Cortex of kidney (tissue), 1 donor: ENCODE measurements at places on chromosomes 5 and 9.

- no peak for DNase-seq
Measured at GRCh38 chr9:134324359-134325095, 1.7 kb upstream of the RXRA start.

GRCh38 chr5:64637837-64638443, 52.4 kb upstream of the SHISAL2B start:
- no peak for DNase-seq

DNA sequence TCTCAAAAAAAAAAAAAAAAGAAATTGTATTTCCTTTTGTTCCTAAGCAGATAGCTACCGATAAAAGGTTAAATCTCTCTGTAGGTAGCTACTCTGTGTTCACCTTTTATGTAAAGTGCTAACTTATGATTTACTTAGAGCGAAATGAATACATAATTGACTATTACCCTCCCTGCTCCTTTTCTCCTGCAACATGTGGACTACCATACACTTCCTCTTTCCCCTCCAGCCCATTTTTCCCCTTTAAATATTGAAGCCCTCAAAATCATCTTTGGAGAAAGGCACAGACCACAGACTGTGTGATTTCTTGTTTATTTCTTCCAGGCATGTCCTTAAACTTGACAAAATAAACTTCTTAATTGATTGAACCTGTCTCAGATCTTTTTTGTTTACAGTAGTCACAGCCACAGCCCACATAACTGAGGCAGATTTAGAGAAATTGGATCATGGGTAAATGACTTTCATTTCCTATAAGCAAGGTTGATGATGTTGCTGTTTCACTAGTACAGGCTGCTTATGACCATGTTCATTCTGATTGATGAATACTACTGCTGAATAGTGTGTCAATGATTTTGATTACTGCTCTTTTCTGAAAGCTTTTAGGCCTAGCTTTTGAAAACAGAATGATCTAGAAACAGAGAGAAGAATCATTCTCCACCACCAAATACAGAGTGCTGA, 59.2 kb downstream of the PHAX start:
- no peak for DNase-seq

GRCh38 chr5:169527863-169528262, 55.7 kb upstream of the SPDL1 start:
- DNase-seq = no peak

GRCh38 chr5:165631235-165631634, 2125.8 kb downstream of the MAT2B start:
- DNase-seq = no peak

DNA sequence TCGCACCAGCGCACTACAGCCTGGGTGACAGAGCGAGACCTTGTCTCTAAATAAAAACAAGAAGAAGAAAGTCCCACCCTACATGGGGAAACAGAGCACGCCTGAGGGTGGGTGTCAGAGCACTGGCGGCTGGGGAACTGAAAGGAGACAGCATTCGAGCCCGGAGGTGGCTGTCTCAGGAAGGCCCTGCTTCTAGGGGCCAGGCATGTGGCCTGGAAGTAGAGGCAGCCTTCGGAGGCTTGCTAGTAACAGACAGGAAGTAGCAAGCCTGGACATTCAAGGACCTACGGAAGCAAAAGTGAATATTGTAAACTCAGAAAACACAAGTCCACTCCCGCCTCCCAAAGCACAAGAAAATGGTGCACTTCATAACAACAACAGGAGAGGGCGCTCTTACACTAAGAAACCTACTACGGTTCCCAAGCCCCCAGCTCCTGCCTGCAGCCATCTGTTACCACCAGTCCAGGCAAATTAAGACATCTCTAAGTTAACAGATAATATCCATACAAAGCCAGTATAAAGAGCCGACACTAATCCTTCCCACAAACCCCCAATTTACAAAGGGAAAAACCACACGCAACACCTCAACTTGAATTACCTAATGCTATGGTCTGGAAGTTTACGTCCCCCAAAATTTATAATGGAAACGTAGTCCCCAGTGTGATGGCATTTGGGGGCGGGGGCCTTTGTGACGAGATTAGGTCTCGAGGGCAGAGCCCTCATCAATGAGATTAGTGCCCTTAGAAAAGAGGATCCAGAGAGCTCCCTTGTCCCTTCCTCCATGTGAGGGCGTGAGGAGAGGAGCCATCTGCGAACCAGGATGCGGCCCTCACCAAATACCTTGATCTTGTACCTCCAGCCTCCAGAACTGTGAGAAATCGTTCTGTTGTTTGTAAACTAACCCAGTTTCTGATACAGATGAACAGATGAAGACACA, 7.7 kb downstream of the RASGEF1C start:
- DNase-seq = no peak

DNA sequence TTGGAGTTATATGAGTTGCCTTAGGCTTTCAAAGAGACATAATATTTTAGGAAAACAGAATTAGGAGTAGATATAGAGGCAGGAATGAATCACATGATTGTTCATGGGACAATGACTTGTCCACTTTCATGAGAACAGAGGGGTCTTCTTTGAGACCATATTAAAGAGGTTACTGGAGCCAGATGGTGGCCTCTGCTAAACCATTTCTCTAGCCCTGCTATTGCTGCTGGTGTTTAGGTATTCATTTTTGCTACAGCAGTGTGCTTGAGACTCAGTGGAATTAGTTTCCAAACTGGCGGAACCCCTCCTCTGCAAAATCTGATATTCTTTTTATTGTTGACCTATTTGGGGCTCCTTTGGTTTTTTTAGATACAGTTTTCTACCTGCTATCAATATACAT, 31.3 kb downstream of the GRAMD2B start:
- DNase-seq = no peak

DNA sequence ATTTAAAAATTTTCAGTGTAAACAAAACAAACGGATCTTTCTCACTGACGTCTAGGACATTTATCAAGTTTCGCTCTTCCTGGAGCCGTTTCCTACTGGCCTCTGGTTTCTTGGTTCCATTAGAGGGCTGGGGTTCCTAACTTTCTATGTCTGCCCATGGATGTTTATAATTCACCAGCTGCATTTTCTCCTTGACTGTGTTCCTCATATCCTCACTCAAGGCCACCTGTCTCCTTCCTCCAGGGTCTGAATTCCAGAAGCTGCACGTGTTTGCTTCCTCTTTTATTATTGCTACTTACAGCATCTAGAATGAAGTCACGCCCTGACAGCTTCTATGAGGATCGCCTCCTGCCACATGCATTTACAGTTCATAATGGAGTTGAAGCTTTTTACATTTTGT, 74.1 kb upstream of the BASP1 start:
- no peak for DNase-seq

DNA sequence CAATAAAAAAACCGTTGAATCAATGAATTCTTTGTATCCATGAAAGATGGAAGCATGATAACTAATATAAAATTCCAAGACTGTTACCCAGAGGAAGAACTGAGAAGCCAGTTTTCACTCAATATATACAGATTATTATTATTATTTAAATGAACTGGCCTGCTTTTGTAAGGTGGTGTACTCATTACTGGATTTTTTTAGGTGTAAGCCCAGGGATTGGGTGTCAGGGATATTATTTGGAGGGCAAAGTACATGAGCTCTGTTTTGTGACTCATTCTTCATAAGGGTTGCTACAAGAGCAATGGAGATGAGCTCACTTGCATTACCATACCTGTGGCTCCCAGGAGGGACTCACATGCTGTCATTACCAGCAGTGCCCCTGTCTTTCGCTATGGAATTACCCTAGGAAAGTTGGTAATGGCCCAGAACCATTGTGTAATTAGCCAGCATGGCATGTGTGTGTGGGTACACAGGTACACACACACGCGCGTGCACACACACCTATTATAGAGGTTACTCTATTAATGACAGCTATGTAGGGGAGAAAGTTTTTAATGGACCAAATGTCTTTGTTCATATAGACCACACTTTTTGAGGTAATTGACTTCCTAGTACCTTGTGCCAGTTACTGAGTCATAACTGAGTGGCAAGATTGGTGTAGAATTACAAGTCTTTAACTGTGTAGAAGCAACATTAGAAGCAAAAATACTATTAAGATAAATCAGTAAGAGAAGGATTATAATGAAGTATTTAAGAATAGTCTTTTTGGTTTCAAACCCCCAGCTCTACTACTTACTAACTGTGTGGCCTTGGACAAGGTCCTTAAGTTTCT, 143.4 kb downstream of the GDNF start:
- no peak for DNase-seq

DNA sequence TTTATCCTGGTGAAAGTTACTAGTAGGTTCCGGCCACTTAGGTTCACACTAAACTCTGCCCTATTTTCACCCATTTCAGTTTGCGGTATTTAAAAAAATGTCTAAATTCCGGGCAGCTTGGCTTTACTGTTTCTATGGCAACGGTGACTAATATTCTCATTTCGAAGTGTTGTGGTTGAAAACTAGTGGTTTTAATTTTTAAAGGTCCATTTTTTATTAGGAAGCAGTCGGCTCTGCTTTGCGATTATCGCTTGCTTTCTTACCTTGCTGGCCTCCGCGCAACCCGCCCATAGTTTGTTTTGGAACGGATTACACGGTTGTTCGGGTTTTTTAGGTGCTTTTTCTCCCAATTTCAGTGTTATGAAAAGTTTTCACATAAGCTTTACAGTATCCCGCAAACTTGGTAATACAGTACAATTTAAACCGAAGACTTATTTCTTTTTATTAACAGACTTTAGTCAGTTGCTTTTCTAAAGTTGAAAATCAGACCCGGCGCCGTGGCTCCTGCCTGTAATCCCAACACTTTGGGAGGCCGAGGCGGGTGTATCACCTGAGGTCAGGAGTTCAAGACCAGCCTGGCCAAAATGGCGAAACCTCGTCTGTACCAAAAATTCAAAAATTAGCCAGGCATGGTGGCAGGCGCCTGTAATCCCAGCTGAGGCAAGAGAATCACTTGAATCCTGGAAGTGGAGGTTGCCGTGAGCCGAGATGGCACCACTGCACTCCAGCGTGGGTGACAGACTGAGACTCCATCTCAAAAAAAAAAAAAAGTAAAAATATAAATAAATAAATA, 1.6 kb downstream of the KDM4C start:
- DNase-seq = no peak

DNA sequence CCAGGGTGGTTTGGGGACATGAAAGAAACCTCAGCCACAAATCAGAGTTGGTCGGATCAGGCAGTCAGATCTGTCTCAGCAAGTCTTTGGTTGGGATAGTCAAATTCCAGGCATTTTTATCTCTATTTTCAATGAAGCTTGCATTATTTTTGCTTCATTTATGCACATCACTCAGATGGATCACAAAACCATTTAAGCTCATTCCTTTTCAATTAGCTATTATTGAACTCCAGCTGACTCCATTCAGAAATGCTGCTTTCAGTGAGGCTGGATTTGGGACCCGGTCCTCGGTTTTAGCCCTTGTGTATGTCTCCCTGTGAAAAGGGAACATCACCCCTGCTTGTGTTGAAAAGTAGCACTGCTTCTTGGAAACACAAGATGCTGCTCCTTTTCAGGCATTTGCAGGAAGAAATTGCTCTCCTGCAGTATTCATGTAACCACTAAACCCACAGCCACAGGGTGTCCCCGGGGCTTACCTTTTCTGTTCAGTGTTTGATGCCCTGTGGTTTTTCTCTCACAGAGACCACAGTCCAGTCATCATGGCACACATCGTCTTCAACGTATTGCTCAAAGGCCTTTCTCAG, 232.9 kb downstream of the NFIB start:
- no peak for DNase-seq

GRCh38 chr5:171157276-171157675, 151.8 kb upstream of the TLX3 start:
- DNase-seq = no peak

DNA sequence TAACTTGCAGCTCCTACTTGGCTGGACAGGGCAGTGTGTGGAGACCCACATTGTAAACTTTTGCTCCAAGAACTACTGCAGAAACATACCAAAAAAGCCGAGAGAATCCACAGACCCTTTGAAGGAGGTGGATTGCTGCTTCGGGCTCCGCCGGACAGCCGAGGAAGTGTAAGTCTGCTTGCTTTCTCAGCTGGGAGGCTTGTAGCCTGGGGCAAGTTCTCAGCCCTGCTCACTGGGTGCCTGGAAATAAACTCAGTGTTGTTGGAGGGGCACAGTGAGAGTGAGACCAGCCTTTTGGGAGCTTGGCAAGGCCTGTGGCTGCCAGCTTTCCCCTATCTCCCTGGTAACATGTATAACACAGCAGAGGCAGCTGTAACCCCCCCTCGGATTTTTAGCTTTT, 215.6 kb downstream of the SYK start:
- DNase-seq = no peak

- no peak for DNase-seq
Measured at GRCh38 chr5:127340606-127341005, 50.0 kb downstream of the MEGF10 start.

- no peak for DNase-seq
Measured at GRCh38 chr9:103755986-103756385, 338.1 kb upstream of the SMC2 start.

DNA sequence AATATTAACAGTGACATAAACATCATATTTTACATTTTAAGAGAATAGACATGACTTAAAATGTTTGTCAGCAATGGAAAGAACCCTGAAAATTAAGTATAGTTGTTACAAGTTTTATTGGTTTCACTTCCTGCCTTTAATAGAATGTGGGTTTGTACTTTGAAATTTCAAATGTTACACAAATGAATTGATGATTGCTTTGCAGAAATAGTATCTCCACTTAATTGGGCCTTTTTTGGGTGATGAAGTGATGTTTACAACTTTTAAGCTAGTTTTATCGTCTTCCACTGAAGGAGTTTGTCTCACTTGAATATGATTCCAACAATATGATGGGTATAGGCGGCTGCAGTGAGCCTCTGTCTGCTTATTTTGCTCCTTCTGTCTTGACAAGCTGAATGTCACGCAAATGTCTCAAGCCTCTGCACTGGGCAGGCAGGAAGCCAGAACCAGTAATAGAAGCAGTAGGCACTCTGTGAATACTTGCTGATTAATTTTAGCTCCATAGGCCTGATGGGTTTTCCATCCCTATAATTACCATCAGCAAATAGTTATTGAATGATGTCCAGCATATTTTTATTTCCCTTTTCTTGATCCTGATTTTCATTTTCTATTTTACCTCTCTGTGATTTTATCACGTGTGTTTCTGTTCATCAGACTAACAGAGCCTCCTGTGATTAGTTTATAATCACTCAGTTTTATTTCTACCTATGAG, 10.6 kb upstream of the NR3C1 start:
- no peak for DNase-seq

DNA sequence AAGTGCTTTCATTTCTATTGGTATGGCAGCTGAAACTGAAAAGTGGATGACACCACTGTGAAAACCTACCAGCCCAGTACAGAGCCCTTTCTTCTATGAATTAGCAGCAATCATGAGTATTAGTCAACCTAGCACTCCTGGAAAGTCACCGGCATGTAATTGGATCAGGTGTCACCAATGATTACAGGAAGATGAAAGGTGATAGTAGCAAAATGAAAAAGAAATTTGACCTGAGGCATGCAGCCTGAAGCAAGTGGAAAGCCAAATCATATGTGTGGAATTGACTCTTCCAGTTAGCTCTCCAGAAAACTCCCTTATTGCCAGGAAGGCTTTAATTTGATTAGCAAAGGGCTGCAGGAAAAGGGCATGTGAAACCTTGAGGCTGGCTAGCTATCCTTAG, 81.2 kb upstream of the NAA35 start:
- no peak for DNase-seq

DNA sequence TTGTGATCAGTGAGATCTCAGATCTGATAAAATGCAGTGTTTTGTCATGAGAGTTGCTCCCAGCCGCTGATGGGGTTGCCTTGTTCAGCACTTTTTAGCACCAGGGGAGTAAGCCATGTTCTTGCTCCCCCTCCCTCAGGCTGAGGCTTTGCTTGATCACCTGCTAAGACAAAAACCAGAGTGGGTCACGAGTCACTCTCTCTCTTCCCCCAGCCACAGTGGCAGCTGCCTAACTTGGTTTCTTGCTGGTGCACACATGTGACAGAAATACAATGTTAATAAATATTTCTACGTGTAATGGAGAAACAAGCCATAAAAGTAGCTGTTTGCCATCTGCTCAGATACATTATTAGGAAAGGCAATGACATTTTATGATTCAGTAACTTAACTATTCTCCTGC, 212.4 kb upstream of the DMRT1 start:
- DNase-seq = no peak
